ENCODE measurements at places on chromosomes 13 and 19.
A peak's percentile ranks its signal among the peaks of the same experiment; 100 is the strongest.

GRCh38 chr13:32267836-32268439, 47.2 kb downstream of the ZAR1L start:
- DNase-seq: peak; percentile 31

DNA sequence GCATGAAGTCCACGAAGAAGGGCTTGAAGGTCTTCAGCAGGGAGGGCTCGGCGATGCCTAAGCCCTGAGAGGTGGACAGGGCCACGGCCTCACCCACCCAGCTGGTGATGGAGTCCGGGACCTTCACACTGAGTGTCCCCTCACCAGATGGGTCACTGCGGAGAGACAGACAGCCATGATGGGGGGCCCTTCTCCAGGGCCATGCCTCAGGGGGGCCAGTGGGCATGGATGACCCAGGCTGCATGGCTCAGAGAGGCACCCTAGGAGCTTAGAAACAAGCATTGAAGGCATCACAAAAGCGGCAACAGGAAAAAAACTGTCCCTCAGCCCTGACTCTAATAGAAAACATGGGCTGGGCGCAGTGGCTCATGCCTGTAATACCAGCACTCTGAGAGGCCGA, 63.2 kb downstream of the F2RL3 start:
- no peak for DNase-seq

- no peak for DNase-seq
These were observed 12.5 kb upstream of the ASF1B start for GRCh38 chr19:14148751-14149410.

- DNase-seq: no peak
These were observed 415.7 kb downstream of the DIAPH3 start for GRCh38 chr13:59748046-59748445.

GRCh38 chr13:110301606-110302553, 5.1 kb downstream of the COL4A1 start:
- no peak for DNase-seq

- no peak for DNase-seq
These were observed 11.1 kb downstream of the TTYH1 start for GRCh38 chr19:54426291-54426931.

DNA sequence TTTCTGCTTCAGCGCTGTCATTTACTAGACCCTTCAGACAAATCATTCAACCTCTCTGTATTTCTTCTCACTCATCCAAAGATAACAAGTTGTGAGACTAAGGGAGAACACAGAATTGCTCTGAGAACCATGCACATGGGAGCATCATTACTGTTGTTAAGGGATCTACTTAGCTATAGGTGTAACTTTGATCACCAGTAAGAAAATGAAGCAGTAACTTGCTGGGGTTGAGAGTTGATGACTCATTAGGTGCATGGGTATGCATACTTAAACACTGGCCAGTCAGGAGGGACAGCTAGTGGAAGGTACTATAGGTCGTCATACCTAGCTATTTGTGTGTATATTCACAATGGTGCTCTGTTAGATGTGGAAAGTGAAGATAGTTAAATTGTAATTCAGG, 61.5 kb downstream of the B3GLCT start:
- no peak for DNase-seq

- no peak for DNase-seq
These were observed 250.7 kb downstream of the DCT start for GRCh38 chr13:94228763-94229162.

DNA sequence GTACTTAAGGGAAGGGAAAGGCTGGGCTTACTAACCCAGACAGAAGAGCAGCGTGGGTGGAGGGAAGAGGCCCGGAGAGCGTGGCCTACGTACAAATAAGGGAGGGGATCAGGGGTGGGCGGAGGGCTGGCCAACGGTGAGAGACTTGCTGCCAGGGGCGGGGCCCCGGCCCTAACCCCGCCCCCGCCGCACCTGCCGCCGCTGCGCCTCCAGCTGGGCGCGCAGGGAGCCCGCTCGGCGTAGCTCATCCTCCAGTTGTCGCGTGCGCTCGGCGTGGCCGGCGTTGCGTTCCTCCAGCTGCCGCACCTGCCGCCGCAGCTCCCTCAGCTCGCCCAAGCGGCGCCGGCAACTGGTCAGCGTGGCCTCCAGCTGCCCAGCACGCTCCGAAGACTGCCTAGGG, 5.7 kb downstream of the HOOK2 start:
- no peak for DNase-seq

DNA sequence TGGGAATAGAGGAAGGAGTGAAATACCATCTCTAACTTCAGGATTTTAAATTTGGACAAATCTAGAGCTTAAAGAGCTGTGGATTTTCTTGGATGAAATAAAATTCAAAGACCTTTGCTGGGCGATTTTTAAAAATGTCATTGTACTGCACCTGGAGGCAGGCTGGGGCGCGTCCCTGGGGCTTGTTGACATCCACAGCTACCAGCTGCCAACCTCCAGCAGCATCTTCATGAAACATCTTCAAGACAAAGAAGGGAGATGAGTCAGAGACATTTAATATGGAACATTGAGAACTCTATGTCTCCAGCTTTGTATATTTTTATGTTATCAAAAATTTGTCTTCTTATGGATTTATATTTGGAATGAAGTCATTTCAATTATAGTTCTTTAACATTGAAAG, 132.5 kb downstream of the NALCN start:
- no peak for DNase-seq

- DNase-seq: no peak
These were observed 346.4 kb downstream of the FGF9 start for GRCh38 chr13:22017226-22017625.

All from stimulated activated CD4-positive, alpha-beta T cell treated with anti-CD3 and anti-CD28 coated beads, TNF-alpha, amount 100 ng/mL, for 48 hours (primary cell).